NCI-H187 (cell line): ENCODE measurements at places on chromosomes 3 and 15.

DNA sequence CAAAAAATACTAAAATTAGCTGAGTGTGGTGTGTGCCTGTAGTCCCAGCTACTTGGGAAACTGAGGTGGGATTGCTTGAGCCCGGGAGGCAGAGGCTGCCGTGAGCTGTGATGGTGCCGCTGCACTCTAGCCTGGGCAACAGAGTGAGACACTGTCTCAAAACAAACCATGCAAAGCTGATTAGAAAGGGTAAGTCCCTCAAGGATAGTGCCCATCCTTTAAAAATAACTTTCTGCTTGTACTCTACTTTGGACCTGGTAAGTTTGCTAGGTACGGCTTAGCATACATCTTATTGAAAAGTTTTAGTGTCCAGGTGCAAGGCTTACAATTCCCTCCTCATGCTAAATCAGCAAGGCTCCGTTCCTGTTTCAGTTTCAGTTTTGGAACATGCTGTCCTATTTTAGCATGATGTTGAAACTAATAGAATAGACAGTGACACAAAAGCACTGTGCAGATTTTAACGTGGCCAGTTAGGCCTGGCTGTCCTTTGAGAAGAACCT is 21.4 kb downstream of the FEM1B start:
- DNase-seq: no peak

GRCh38 chr3:184148076-184148475 is 7.1 kb upstream of the DVL3 start:
- no peak for DNase-seq

DNA sequence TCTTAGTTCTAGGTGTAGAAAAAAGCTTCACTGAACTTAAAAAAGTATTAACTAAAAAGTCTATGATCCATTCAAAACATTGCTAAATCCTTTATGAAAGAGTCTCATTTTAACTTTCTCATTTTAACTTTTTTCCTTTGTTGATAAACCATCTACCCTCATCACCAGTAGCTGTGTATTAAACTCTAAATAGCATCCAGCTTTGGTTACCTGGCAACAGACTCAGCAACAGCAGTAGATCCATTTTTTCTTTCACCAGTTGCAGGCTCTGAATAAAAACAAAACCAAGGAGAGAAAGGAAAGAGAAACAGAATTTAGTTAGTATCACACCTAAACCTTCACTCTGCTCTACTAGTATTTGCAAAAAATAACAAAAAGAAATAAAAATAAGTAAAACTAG is 51.6 kb downstream of the TP53BP1 start:
- DNase-seq: no peak

DNA sequence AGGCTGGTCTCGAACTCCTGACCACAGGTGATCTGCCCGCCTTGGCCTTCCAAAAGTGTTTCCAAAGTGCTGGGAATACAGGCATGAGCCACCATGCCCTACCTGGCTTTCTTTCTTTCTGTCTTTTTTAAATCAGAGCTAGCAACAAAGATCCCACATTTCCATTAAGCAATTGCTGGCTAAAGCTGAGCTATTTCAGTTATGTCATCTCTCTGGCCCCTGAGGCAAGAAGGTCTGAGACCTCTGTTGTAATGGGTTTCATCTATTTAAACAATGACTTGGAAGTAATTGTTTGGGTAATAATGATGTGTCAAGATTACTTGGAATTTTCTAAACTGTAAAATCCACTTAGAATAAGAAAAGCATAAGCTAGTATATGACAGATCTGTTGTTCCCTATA is 30.2 kb upstream of the CRBN start:
- no peak for DNase-seq

DNA sequence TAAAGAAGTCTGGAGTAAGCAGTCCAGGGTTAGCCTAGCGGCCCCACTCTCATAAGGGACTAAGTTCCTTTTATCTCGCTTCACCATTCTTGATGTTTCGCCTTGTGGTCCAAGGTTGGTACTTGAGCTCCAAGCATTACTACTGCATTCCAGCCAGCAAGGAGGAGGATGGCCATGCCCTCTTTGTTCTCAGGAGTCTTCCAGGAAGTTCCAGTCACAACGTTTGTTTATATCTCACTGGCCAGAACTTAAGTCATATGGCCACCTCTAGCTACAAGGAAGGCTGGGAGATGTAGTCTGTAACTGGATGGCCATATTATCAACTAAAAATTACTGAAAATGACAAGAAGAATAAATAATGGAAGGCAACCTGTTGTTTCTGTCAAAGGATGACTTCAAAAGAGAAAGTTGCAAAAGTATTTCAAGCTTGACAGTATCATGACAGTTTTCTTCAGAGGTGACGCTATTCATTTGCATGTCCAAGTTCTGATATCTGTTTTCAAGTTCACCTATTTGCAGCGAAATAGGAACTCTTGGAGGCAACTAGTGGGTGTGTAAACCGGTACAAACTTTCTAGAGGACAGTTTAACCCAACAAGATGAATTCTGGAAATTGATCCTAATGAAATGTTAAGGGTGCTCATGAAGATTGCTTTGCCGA is 118.6 kb downstream of the PGPEP1L start:
- no peak for DNase-seq

- no peak for DNase-seq
Measured at GRCh38 chr3:110881069-110881468, 190.5 kb upstream of the NECTIN3 start.

GRCh38 chr3:121988146-121988545 is 33.9 kb downstream of the ILDR1 start:
- DNase-seq: no peak

DNA sequence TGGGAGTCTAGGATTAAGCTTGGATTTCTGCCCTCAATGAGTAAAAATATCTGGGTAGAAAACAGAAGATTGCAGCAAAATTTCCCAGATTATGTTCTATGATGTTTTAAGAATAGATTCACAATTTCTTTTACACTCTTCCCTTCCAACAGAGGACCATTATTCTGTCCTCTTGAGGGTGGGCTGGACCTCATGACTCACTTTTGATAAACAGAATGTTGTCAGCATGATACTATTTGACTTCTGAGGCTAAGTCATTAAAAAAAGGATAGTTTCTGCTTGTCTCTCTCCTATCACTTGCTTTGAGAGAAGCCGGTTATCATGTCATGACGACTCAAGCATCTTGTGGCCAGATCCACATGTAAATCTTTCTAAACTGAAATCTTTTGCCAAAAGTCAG is 396.2 kb upstream of the CDIN1 start:
- DNase-seq: no peak

GRCh38 chr3:52531860-52532516 is 1.7 kb downstream of the NT5DC2 start:
- no peak for DNase-seq

GRCh38 chr3:14744556-14744955 is 69.6 kb downstream of the C3orf20 start:
- no peak for DNase-seq

DNA sequence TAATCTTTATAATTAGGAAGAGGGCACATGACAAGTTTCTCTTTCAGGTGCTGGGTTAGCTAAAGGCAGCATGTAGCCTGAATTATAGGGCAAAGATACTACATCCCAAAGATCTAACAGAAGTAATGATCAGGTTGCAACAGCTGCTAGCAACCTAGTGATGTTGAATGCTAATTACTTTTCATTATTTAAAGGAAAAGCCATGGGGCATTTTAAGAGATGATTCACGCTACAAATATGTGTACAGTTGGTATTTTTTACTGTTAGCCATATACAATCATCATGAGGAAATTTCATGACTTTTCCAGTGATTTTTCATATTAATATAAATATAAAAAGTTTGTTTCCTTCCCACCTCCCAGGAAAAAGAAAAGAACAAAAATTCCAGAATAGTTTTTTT is 43.0 kb downstream of the NEK10 start:
- no peak for DNase-seq

GRCh38 chr3:42265059-42265991 is 660 bp downstream of the CCK start:
- DNase-seq: no peak
